ENCODE measurements at places on chromosomes 4 and X.

GRCh38 chr4:30769093-30769492 lies 48.9 kb downstream of the PCDH7 start:
- no peaks in the 10 kb centered on the region for H3K27me3 ChIP-seq
- H3K4me3 ChIP-seq: no peak overlapping the region
- H3K36me3 ChIP-seq: no peaks in the 10 kb centered on the region
- no peak overlapping the region for H3K27ac ChIP-seq
- no peak for DNase-seq
- peaks cover 29% of the 10 kb centered on the region for H3K4me1 ChIP-seq

- H3K27ac ChIP-seq: no peak overlapping the region
- no peaks in the 10 kb centered on the region for H3K36me3 ChIP-seq
- no peak for DNase-seq
- no peaks in the 10 kb centered on the region for H3K4me1 ChIP-seq
- no peaks in the 10 kb centered on the region for H3K27me3 ChIP-seq
- H3K4me3 ChIP-seq: no peak overlapping the region
Measured at GRCh38 chrX:40199704-40200103, 101.9 kb upstream of the BCOR start.

- no peak overlapping the region for H3K4me3 ChIP-seq
- H3K27ac ChIP-seq: no peak overlapping the region
- H3K27me3 ChIP-seq: no peaks in the 10 kb centered on the region
- H3K36me3 ChIP-seq: no peaks in the 10 kb centered on the region
- no peaks in the 10 kb centered on the region for H3K4me1 ChIP-seq
Measured at GRCh38 chrX:69496183-69496582, 7.9 kb upstream of the NALF2 start.

GRCh38 chr4:158859661-158860060 lies 90.8 kb downstream of the FNIP2 start:
- no peak for DNase-seq
- H3K27me3 ChIP-seq: no peaks in the 10 kb centered on the region
- no peak overlapping the region for H3K27ac ChIP-seq
- H3K36me3 ChIP-seq: no peaks in the 10 kb centered on the region
- no peaks in the 10 kb centered on the region for H3K4me1 ChIP-seq
- H3K4me3 ChIP-seq: no peak overlapping the region

DNA sequence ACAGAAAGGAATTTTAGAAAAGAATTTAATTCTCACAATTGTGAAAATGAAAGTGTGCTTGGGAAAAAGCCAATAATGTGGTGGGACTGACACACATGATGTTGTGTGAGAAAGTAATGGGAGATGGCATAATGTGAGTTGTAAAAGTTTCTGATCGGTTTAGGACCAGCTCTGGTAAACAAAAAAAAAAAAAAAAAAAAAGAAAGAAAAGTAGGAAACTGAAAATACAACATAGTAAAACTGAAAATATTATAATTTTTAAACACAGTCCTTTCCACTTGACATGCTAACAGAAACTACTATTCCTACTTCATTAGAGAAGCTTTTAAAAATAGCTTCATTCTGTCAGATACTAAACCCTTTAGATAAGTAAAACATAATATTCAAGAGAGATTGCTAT lies 28.2 kb downstream of the RAP1GDS1 start:
- H3K27me3 ChIP-seq: no peaks in the 10 kb centered on the region

DNA sequence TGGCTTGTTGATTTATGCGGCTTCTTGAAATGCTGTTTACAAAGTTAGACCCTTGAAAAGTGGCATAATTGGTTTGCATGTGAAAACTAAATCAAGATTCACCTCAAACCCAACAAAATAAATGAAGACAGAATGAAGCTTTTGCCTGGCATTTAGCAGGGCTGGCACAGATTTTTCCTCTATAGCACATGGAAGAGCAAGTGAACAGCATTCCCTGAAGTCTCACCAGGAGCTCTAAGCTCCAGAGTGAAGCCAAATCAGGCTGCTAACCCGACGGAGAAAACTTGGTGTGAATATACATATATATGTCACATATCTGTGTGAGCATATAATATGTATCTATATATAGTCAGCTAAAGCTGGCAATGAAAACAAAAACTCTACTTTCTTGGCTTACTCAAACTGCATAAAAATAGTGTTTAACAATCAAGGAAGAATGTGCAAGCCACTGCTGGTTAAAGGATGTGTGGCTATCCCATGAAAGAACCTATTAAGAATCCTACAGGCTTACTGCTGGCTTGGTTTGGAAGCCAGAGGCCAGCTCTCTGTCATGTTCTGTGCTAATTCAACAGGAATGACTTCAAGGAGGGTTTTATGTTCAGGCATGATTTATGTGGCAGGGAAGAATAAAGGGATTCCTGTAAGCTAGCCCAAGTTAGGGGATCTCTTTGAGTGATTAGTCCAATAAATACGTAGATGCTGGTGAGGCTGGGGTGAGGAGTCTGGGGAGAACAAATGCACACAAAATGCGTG lies 69.9 kb downstream of the MFAP3L start:
- DNase-seq: no peak
- H3K4me1 ChIP-seq: no peaks in the 10 kb centered on the region
- no peaks in the 10 kb centered on the region for H3K36me3 ChIP-seq
- no peak overlapping the region for H3K4me3 ChIP-seq
- no peak overlapping the region for H3K27ac ChIP-seq

DNA sequence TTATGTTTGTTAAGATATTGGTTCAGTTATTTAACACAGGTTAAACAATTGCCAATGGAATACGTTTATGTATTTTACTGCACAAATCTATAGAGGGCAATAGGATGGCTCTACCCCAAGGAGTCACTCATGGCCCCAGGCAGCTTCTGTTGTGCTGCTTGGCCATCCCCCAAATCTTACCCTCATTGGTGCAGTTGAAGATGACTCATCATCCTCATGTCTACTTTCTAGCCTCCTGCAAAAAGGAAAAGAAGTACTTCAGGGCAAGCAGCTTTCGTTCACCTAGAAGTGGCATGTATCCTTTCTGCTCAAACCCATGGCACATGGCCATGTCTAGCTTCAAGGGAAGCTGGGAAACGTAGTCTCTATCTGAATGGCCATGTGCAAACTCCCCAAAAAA lies 14.2 kb downstream of the PHOX2B start:
- no peaks in the 10 kb centered on the region for H3K36me3 ChIP-seq
- no peak for DNase-seq
- H3K27me3 ChIP-seq: no peaks in the 10 kb centered on the region
- H3K27ac ChIP-seq: no peak overlapping the region
